ENCODE measurements at places on chromosomes 1 and 21.

GRCh38 chr1:230839173-230839572 lies 29.1 kb downstream of the C1orf198 start:
- no peak for DNase-seq

- DNase-seq, result no peak
Observed at GRCh38 chr1:66981679-66982078, 56.9 kb downstream of the MIER1 start.

DNA sequence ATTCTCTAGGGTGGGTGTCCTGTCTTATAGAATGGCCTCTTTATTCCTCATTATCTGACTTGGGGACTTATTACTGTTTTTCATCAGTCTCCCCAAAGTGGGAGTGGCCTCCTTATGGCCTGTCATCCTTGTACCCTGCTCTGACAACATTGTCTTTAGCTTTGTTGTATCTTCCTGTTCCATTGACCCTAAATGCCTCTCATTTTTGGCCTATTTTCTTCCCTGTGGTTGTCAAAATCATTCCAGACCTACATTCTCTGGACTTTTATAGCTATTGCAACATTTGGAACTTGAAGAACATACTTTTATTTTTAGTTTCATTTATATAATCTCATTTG lies 9.7 kb downstream of the SFT2D2 start:
- DNase-seq, result no peak

DNA sequence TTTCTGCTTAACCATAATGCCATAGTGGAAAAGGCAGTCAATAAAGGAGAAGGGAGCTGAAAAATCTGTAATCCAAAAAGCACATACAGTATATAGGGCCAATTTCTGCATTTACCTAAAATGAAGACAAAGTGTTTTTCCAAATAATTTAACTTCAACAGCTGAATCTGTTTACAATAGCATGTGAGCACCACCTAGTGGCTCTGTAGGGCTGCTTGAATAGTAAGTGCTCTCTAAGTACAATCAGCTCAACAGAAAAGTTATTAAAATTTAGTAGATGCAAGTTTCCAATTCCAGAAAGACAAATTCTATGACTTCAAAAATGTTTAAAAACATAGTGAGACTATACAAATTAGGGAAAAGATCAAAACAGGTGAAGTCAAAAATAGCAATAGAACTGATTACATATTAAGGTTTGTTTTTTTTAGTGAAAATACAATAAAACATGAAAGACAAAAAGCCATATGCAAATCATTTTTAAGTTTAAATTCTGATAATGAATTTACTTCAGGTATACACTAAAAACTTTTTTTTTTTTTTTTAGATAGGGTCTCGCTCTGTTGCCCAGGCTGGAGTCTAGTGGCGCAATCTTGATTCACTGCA lies 220.0 kb downstream of the SETD4 start:
- peak; percentile 9 for DNase-seq

DNA sequence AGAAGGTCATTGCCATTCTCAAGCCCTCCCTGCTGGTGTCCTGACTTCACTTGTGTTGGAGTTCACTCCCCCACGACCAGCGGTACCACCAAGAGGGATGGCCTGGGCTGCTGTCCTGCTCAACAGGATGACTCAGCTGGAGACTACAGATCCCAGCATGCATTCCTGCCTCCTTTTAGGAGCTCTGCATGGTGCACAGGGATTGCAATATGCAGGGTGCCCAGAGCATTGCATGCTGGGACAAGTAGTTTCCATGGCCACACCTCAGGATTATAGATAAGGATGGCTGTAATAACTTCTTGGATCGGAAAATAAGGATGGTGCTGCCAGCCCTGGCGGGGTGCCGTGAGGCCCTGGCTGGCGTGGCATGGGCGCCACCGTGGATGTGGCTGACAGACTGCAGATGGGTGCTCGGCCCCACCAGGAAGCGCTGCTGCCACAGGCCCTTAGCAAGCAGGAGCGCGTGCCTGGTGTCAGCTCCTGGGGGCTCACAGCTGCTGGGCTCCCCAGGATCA lies 150.0 kb downstream of the CASZ1 start:
- DNase-seq, result no peak

DNA sequence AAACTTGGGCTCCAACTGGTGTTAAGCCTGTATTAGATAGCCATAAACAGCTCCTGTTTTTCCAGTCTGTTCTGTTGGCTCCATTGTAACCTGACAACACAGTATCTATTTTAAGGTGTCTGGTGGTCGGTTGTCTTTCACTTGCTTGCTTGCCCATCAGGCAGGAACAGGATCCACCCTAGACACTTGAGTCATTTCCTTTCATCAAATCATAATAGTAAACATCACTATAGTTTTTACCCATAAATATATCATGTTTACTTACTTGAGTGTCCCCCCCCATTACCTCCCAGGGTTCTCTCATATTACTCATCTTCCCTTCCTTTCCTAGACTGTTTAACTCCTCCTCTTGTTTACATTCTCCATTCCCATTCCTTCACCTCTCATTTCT lies 2.9 kb downstream of the DDI2 start:
- no peak for DNase-seq

- DNase-seq, result no peak
Observed at GRCh38 chr1:59528900-59529299, 232.0 kb downstream of the FGGY start.

DNA sequence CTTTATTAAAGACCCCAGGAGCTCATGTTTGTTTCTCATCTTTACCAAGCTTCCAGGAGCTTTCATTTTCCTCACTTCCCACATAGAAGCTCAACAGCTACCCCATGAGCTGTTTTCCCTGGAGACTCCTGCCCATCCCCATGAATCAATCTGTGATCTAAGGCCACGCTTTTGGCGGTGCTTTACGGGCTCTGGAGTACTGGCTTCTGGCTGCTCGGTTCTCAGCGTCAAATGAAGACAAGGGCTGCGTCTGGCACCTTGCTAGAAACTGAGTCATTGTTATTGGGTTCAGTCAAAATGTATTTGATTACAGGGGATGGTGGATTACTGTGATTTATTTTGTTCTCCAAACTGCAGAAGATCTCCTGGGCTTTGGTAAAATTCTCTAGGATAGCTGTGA lies 39.9 kb downstream of the ACP6 start:
- no peak for DNase-seq

- no peak for DNase-seq
Observed at GRCh38 chr21:35189077-35189863, 140.2 kb upstream of the RUNX1 start.

DNA sequence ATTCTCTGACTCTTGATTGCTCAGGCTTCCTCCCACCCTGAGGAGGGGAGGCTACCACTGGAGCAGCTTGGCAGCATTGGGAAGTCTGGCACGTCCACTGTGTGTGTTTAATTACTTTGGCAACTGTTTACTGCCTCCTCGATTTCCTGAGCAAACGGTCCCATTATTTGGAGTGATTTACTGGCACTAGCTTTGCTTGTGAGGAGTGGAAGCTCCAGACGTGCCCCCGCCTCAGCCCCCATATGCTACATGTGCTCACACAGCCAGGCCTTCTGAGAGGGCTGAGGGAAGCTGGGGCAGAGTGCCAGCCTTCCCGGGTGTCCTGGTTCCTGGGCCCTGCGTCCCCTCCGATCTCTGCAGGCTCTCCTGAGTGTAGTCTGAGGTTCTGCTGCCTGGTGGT lies 306.2 kb downstream of the PTPRU start:
- DNase-seq, result no peak

GRCh38 chr1:6499296-6499695 lies 7.8 kb upstream of the PLEKHG5 start:
- no peak for DNase-seq

- DNase-seq, result no peak
Observed at GRCh38 chr1:67559222-67559700, 125.7 kb upstream of the GADD45A start.

DNA sequence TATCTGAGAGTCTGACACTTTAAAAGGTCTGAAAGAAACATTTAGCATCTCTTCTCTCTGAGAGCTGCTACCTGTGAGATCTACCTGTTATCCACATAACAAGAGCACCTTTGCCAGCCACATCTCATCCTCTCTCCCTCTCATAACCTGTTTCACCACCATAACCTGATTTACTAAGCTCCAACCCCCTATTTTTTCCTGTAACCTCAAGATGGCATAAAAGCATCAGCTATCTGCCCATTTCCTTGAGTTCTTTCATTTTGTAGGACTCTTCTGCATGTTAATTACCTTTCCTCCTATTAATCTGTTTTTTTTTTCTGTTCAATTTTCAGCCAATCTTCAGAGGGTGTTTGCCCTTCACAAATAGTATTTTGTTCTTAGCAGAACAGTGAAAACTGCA lies 136.5 kb upstream of the KCNK1 start:
- no peak for DNase-seq
